ENCODE measurements at places on chromosomes 2 and 18. TPM values are rescaled to one million over a fixed set of nuclear protein-coding genes. Genes with fewer than 3 reads are reported as not detected.

Gene TRAPPC8
- 24.3 TPM for total RNA-seq

Gene RAD51AP2
- total RNA-seq = not detected

DNA sequence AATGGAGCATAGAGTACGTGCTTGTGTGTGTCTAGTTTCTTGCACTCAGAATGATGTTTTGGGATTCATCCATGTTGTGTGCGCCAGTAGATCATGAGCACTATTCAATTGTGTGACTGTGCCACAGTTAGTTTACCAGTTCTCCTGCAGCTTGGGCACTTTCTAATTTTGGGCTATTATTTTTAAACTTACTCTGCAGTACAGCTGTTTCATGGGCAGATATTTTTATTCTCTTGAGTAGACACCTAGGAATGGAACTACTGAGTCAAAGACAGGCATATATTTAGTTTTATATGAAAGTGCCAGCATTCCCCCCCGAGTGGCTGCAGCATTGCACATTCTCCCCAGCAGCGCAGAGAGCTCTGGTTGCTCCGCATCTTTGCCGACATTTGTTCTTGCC is 74.8 kb downstream of the IL1R2 start:
- DNase-seq = no peak
- peaks cover 20% of the 10 kb centered on the region for H3K4me1 ChIP-seq
- no peaks in the 10 kb centered on the region for H3K36me3 ChIP-seq
- H3K27ac ChIP-seq = no peak overlapping the region

DNA sequence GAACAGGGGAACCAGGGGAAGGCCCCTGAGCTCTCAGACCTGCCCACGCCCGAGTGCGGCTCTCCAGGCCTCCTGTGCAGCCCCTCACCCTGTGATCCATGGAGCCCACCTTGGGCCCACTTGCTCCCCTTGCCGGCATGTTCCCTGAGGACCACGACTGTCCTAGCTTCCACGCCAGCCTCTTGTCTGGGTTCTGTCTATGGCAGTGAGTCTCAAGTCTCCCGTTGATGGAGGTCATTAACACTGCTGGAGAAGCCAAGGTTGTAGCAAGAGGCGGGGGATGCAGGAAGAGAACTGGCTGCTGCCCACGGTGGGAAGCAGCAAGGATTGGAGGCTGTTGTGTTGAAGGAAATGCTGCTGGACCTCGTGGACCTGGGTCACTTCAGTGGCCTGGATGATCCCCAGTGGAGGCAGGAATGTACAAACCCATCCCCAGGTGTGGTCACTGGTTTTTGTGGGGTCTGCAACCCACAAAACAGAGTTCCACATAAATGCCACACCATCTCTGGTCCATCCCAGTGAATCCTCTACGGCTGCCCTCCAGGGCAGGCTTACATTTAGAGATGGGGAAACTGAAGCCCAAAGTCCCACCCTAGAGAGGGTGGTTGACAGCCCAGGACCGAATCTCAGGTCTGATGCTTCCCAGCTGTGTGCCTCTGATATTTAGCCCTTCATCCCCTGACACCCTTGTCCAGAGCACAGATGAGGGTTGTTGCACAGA is 150.3 kb downstream of the NDUFA10 start:
- no peak for DNase-seq
- no peak overlapping the region for H3K4me3 ChIP-seq
- no peaks in the 10 kb centered on the region for H3K4me1 ChIP-seq
- H3K27ac ChIP-seq = no peak overlapping the region

DNA sequence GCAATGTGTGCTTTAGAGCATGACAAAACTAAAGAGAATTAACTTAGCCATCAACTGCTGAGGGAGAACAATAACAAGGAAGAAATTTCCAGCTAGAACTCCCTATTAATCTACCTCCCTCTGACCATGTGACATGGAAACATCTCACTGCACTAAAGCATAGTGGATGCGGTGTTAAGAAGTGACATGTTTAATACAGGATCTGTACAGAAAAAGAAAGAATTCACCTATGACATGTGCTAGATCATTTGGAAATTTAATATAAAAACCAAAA is 202.3 kb upstream of the KLHL14 start:
- H3K27me3 ChIP-seq = no peaks in the 10 kb centered on the region
- no peak overlapping the region for H3K27ac ChIP-seq
- no peaks in the 10 kb centered on the region for H3K4me1 ChIP-seq
